ENCODE measurements at places on chromosomes 1 and 21.
A peak's percentile ranks its signal among the peaks of the same experiment; 100 is the strongest.

DNA sequence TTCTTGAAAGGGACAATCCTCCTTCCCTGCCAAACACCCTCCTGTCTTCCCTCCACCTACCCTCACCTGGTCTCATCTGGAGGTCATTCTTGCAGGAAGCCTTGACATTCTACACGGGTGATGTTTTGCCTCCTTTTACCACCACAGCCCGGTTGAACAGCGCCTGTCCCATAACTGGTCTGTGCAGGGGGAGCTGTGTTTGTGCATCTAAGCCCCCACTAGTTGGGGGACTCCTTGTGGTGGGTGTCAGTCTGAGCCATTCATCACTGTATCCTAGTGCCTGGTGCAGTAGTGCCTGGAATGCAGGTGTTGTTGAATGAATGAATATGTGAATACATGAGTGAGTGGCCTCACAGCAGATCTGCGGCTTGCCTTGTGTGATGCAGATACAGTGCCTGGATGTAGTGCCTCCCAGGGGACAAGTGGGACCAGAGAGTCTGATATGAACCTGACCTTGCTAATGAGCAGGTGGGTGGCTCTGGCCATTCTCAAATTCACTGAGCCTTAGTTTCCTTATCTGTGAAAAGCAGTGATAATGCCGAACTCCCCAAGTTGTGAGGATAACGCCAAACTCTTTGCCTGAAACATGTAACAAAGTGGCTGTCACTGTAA lies 79.8 kb downstream of the OMA1 start:
- DNase-seq = no peak

- DNase-seq = no peak
Measured at GRCh38 chr1:1680031-1680911, 12.3 kb downstream of the SLC35E2B start.

GRCh38 chr1:228650141-228650540 lies 85.1 kb upstream of the RHOU start:
- no peak for DNase-seq

DNA sequence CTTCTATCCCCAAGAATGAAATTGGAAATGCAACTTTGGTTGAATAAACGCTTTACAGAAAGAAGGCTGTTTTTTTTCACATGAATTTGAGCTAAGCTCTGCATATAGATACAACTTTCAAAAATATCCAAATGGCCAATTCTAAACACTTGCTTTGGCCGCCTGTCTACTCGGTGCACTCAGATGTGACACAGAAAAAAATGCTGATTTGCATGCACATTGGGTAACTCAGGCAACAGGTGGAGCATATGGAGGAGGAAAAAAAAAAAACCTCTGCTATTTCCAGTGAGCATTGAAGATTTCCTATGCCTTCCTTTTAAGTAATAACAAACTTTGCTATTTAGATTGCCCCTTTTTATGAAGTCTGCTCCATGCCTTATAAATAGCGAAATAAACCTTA lies 262.5 kb downstream of the GRIK1 start:
- no peak for DNase-seq

DNA sequence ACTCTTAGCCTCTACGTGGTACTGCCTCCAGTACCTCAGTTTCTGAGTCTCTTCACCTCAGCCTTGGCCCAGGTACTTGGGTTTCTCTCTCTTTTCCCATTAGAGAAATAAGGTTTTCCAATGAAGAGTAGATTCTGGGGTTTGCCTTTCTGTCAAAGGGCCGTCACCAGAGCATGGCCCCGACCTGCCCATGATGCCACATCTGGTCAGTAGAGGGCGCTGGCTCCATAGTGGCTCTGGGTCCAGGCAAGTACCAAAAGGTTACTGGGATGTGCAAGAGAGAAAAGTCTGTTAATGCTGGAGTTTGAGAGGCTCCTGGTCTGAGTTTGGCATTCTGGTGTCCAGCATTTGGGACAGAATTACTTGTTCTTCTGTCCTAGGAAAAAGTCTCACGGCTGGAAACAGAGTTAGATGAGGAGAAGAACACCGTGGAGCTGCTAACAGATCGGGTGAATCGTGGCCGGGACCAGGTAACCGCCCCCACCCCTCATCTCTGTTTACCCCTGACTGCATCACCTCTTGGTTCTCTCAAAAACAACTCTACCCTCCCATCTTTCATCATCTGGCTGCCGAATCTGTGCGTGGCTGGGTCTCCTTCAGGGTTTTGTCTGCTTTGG lies 5.3 kb upstream of the TUFT1 start:
- DNase-seq = peak; percentile 82
